ENCODE measurements at places on chromosomes 3 and 15.

- DNase-seq: no peak
Observed at GRCh38 chr3:167559924-167560323, 86.1 kb upstream of the SERPINI2 start.

DNA sequence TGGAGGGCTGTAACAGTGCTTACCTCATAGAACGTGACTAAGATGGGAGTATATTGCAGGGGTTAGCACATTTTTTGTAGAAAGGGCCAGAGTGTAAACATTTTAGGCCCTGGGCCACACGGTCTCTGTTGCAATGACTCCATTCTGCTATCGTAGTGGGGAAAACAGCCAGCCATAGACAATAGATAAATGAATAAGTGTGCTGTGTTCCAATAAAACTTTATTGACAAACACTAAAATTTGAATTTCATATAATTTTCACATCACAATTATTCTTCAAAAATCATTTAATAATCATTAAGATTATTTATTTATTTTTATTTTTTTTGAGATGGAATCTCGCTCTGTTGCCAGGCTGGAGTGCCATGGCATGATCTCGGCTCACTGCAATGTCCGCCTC lies 478.6 kb downstream of the SHQ1 start:
- DNase-seq: no peak

GRCh38 chr3:8954938-8955763 lies 8.1 kb downstream of the RAD18 start:
- peak; percentile 86 for DNase-seq

- peak; percentile 15 for DNase-seq
Observed at GRCh38 chr3:117303443-117303842, 593.9 kb downstream of the TUSC7 start.

DNA sequence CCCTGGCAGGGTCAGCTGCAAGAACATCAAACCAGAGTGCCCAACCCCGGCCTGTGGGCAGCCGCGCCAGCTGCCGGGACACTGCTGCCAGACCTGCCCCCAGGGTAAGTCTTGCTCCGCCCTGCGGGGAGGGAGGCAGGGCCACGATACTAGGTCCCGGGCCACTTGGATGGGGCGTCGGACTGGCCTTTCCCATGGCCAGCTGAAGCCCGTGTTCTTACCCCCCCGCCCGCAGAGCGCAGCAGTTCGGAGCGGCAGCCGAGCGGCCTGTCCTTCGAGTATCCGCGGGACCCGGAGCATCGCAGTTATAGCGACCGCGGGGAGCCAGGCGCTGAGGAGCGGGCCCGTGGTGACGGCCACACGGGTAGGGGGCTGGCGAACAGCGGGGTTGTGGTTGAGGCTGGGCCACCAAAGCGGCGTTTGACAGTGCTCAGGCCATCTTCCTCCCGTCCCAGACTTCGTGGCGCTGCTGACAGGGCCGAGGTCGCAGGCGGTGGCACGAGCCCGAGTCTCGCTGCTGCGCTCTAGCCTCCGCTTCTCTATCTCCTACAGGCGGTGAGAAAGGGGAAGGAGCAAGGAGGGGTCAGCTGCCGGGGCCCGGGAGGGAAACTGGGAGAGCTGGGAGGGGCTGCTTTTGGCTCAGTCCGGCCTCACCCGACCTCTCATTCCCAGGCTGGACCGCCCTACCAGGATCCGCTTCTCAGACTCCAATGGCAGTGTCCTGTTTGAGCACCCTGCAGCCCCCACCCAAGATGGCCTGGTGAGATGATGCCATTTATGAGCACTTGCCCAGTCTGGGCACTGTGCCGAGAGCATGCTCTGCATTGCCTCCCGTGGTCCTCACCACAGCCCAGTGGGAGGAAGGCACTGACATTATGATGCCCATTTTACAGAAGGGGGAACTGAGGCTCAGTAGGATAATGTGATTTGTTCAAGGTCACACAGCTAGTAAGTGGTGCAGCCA lies 1.7 kb downstream of the CHRD start:
- DNase-seq: no peak

DNA sequence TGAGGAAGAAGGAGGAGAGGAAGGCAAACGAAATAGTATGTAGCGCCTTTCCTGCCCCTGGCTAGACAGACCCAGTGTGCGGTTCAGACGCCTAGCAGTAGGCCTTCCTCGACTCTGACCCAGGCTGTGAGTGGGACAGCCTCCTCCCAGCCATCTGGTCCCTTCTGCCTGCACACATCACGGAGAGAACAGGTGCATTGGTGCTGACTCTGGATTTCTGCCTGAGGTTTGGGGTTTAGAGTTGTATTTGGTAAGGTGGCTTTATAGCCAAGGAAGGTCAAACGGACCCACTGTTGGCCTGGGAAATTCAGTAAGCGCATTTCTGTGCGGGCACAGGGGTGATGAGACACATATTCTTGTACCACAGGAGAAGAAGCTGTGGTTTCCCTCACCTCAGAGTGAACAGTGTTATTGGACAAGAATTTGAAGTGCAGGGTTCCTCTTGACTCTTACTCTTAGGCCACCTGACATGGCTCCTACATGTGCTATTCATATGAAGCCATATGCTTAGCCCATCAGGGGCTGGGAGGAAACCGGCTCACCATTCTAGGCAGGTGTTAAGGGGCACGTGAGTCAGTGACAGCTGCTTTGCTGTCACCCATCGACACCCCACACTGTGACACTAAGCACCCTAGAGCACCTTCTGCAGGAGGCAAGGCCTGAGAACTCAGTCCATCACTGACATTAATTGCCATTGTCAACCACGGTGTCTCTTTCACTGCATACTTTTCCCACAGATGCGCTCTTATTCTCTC lies 143.3 kb downstream of the CHDH start:
- DNase-seq: no peak

GRCh38 chr3:86740751-86741150 lies 250.2 kb downstream of the VGLL3 start:
- DNase-seq: no peak

DNA sequence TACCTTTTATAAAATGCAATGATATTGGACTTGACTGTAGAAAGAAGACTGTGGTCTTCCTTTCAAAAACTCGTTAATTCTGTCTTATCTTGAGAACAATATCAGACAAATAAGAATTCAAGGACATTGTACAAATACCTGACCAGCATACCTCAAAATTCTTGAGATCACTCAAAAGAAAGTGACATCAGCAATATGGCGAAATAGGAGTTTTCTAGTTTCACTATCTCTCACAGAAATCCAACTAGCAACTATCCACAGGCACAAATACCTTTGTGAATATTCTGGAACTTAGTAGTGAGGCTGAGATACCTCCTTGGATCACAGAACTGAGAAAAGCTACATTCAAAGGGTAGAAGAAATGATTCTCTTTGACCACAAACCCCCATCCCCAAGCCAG lies 419.7 kb downstream of the ZNF385D start:
- no peak for DNase-seq

DNA sequence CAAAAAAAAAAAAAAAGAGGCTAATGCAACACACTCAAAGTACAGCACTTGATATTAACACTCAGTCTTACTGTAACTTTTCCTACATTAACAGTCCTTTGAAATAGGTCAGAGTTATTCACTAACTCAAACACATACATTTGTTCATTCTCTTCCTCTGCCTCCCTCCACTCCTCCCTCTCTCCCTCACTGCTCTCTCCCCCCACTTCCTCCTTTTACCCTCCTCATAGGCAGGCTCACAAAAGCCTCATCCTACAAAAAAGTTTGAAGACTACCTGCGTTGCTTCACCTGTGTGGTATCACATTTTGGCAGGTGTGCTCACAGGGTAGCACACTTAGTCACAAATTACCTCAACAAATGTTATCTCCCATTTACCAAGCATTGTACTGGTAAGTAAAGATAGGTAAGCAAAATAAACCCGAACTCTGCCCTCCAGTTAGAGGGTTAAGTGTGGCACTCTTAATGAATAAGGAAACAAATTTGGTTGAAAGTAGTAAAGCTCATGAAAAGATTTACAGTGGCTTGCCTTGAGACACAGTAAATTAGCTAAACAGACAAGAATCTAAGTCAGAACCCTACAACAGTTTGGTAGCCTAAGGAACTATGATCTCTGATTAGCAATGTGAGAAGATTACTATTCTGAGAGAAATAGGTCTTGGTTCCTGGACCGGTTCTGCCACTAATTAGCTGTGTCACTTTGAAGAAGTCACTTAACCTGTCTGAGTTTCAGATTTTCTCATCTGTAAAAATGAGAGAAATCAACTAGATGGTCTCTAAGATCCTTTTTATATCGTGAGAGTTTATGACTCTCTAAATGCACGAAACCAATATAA lies 151.0 kb upstream of the MLF1 start:
- no peak for DNase-seq

GRCh38 chr3:14199641-14200040 lies 21.0 kb downstream of the LSM3 start:
- no peak for DNase-seq

GRCh38 chr15:100812802-100813201 lies 66.8 kb upstream of the ALDH1A3 start:
- DNase-seq: no peak
